ENCODE measurements at places on chromosomes 16 and 17. TPM values are rescaled to one million over a fixed set of nuclear protein-coding genes. Genes with fewer than 3 reads are reported as not detected.

DNA sequence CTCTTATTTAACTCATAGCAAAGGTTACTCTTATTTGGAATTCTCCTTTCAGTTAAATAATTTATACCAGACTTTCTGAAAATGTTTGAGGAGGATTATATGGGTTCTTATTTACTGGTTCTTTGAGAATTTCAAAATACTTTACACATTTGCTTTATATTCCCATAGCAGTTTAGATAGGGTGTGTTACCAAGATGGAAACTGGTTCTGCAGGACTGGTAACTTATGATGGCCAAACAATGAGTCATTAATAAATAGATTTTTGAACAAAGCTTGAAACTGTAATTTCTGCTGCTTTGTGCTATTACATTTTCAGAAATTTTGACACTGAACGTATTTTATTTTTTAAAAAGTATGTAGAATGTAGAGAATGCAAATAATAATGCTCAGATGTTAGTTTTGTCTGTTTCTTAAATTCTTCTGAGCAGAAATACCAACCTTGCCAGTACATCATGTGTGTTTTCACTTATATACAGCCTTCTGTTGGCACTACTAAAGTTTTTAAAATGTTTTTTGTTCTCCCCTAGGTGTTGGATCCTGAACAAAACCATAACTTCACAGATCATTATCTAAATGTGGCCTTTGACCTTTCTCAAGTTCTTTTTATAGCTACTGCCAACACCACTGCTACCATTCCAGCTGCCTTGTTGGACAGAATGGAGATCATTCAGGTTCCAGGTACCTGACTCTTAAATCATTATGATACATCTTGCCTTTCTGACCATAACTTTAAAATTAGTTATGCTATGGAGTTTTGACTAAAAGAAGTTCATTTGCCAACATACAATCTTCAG is 48.3 kb upstream of the ABCC11 start:
- no peak for DNase-seq
- H3K4me1 ChIP-seq: peaks cover 3% of the 10 kb centered on the region
- H3K27me3 ChIP-seq: no peaks in the 10 kb centered on the region

DNA sequence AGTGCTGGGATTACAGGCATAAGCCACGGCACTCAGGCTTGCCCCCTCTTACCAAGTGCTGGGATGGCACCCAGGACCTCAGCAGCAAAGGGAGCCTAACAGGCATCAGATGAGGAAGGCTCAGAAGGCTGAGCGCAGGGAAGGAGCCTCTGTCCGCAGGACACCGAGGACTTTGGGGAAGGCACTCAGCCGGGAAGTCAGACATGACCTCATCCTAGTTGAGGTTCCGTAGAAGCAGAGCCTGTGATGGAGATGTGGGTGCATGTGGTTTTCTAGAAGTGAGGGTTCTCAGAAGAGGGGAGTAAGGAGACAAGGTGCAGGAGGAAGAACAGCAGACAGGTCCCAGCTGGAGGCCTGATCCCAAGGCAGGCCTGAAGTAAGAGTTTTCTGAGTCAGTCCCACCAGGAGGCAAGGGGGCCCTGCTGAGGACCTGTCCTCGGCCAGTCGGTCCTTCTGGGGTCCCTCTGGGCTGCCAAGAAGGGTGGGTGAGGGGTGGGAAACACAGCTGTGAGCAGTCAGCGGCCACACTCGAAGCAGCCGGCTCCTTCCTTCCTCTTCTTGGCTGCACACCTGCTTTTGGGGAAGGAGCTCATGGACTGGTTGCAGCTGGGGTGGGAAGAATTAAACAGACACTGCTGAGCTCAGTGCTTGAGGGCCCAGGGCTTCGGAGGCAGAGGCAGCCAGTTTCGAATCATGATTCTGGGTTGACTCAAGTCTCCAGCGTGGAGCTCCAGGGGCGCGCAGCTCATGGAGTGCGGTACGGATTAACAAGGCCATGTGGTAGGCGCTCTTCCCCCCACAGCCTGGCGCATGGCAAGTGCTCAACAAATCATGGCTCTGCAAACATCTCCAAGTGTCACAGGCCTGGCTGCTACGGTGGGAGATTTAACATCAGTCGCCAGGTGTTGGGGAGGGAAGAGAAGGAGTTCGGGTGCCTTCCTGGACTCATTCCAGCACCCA is 38.9 kb upstream of the SNN start:
- peaks cover 34% of the 10 kb centered on the region for H3K4me1 ChIP-seq
- DNase-seq: peak; percentile 41
- no peaks in the 10 kb centered on the region for H3K27me3 ChIP-seq
- H3K4me3 ChIP-seq: no peak overlapping the region
- H3K27ac ChIP-seq: peak overlapping the region; percentile 59
- H3K36me3 ChIP-seq: no peaks in the 10 kb centered on the region

DNA sequence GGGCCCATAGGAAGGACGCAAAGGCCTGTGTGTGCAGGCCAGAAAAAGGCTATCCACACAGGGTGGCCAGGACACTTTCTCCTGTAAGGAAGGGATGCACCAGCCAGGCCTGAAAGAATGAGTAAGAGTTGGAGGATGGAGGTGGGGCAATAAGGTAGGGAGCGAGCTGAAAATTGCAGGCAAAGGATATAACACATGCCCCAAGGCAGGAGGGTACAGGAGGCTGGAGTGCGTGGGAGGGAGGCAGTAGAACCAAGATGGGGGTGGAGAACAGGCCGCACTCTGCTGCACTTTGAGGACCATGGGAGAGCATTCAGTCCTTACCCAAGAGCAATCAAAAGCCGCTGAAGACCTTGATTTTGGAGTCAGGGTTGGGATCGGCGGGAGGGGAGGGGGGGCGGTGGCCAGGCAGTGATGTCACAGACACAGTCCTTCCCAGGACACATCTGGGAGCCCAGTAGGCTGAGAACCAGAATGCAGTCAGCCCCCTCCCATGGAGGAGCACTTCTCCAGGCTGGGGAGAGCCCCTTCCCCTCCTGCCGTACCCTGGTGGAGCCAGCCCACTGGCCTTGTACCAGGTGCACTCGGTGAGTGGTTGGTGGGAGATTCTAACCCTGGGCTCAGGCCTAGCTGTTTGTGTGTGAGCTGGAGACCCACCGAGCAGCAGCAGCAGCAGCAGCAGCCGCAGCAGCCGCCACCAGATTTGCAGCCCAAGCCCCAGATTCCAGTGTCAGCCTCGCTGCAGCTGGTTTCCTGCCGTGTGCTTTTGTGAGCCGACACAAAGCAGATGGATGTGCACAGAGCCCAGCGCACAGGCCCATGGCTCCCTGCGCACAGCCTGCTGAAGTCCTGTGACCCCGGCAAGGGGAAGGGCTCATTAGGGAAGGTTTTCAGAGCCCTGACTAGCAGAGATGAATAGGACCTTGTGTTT is 17.5 kb downstream of the ANKRD40 start:
- no peak overlapping the region for H3K27ac ChIP-seq
- DNase-seq: no peak
- H3K4me3 ChIP-seq: no peak overlapping the region

DNA sequence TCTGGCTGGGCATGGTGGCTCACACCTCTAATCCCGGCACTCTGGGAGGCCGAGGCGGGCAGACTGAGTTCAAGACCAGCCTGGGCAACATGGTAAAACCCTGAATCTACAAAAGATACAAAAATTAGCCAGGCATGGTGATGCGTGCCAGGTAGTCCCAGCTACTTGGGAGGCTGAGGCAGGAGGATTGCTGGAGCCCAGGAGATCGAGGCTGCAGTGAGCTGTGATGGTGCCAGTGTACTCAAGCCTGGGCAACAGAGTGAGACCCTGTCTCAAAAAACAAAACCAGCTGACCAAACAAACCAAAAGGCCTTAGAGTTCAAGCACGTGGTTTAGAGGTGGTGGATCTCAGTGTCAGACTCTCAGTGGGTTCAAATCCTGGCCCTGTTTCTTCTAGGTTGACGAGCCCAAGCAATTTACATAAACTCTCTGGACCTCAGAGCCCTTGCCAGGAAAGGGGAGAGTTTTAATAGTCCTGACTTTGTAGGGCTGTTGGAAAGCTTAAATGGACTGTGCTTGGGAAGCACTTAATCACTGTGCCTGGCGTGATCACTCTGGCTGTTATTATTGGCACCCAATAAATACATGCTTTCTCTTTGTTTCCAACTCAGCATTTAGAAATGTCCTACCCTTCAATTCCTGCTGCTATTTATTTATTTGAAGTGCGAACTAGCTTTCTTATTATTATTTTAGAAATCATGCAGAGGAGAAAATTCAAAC is 44.7 kb downstream of the ABCC1 start:
- no peaks in the 10 kb centered on the region for H3K27me3 ChIP-seq
- H3K4me3 ChIP-seq: no peak overlapping the region
- peak overlapping the region; percentile 79 for H3K27ac ChIP-seq
- H3K36me3 ChIP-seq: peaks cover 37% of the 10 kb centered on the region
- DNase-seq: peak; percentile 71

DNA sequence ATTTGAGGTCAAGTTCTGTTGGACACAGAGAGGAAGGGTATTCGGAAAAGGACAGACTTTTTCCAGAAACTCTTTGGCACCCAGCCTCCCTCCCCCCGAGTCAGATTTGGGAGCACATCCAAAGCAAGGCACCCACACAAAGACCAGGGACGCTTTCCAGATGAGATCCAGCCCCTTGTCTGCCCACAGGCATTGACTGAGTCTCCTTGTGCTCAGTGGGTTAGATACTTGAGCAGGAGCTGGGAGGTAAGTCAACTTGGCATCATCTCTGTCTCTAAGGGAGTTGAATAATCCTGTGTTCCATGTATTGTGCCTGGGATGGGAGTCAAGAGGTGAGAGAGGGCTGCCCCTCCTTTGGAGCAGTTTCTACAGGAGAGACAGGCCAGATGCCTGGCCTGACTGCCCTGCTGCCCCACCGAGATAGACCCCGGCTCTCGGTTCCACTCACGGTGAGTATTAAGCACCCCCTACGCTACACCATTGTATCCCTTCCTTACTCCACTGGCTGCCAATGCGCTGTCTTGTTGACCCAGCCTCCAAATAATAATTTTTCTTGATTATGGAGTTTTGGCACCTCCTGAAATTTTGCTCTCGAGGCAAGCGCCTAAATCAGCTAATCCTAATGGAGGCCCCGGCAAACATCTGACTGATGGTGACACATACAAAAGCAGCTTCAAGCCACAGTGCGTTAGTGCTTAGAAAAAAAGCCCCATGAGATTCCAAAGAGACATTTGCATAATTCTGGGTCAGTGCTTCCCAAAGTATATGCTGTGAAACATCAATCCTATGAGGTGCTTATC is 29.6 kb upstream of the MAP3K14 start:
- H3K4me3 ChIP-seq: no peak overlapping the region
- H3K27me3 ChIP-seq: no peaks in the 10 kb centered on the region
- H3K4me1 ChIP-seq: peaks cover 24% of the 10 kb centered on the region

WFDC1 gene
- total RNA-seq: 5.0 TPM
